NCI-H748 treated with DMSO at 0.1 percent for 48 hours (cell line): ENCODE measurements at places on chromosomes 3 and 15.

DNA sequence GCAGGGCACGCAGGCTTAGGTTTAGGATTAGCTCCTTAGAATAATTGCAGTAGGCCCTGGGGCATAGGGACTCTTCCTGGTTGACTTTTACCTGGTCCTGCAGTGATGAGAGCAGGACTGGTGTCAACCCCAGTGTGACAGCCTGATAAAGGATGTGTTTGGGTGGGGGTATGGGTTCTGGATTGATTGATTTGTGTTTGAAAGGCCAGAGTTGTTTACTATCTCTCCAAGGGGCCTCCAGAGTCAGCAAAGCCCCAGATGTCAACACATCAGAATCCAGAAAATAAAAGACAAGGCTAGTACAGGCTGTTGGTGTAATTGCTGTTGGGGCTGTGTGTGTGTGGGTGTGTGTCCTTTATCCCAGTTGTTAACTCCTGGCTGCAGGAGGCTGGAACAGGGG, 122.3 kb downstream of the CHRNA7 start:
- DNase-seq: no peak

DNA sequence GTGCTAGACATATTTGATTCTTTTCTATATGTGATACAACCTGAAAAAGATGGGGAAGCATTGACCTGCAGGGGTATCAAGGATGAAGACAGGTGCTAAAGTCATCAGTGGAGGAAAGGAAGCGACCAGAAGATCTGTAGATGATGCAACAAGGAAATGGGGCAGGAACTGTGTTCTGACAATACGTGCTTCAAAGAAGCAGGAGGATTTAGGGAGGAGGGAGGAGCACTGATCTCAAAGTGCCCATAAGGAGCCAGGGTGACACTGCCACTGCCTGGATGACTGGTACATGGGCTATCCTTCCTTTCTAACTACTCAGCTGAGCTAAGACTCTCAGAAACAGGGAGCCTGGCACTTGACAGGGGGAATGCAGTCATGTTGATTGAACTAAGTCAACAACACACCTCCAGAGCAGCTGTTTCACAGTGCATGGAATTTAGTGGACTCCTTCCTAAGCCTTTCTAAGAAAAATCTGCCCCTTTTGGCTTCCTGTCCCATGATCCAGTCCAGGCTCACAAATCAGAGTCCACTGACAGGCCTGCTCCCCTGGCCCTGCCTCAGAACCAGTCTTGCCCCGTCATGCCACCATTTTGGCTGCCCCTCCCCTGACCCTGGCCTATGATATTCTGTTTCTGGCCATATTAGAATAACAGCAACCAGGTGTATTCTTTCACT, 12.0 kb downstream of the LYSMD4 start:
- DNase-seq: no peak

DNA sequence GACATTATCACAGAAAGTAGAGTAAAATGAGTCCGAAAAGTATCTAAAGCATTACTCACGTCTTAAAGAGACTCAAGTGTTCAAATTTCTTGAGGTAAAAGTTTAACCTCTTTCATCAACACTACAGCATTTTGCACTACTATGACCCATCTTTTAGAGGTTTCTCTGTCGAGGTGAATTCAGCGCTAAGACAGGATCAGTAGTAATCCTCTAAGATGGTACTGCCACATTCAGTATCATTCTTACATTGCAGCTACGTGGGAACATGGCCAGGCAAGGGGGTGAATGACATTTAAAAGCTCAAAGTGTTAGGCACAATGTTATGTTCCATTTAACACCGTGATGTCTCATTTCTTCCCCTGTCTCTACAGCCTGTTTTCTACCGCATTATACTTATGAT, 210.8 kb downstream of the FMN1 start:
- no peak for DNase-seq

DNA sequence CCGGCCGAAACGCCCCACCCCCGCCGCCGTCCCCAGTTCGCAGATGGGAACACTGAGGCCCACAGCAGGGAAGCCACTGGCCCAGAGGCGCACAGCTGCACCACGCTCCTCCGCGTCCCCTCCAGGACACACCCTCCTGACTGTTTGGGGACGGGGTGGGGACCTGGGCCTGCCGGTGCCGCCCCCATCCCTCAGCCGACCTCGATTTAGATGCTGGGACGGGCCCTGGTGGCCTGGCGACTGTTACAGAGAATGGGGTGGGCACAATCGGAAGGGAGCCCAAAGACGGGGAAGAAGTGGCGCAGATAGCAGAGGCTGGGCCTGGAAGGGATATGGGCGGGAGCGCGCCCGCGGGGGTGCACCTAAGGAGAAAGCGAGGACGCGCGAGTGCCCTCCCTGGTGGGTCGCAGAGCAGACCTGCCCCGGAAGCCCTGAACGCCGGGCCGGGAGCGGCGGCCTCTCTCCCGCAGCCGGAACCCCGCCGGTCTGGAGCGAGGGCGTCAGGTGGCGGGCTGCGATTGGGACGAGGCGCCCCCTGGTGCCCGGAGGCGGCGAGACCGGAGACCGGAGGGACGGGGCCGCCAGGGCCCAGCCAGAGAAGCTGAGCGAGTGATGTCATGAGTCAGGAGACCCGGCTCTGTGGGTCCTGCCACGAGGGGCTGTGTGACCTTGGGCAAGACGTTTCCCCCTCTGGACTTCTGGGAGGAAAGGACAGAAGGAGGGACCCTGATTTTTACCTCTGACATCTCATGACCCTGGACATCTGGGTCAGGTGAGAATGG, 78.4 kb downstream of the IQSEC1 start:
- DNase-seq: peak; percentile 23

DNA sequence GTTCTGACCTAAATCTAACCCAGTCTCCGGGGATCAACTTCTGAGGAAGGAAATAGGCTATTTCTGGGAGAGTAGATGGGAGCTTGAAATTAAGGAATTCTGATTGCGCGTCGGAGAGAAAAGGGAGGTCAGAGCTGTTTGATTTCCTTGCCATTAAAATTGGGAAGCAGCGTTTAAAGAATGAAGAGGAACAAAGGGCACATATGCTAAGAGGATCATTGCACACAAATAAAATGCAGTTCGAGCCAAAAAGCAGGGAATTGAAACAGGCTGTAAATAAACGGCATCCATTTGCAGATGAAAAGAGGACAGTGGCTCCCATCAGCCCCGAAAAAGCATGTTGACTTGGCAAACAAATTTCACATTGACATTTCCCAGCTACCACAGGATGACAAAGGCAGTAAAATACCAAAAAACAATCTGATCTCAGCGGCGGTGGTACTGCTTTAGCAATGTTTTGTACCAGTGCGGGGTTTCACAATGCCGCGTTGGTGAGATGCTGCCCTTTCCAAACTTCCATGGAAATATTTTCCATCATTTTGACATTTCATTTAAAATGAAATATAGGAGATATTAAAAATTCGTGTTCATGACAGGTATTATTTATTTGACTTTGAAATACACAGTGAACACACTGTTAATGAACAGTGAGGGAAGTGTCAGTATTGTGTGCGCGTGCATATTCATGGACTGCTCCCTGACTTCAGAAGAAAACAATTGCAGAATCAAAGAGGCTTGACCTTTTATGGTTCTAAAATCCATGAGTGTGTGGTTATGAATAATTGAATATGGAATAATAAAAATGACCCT, 108.8 kb downstream of the SQOR start:
- DNase-seq: no peak
